Epithelial cell of esophagus (primary cell): ENCODE measurements at places on chromosomes 1 and 21.

GRCh38 chr1:98098473-98098872, 177.6 kb upstream of the DPYD start:
- no peak for DNase-seq

GRCh38 chr1:17865912-17866739, 111.0 kb downstream of the ACTL8 start:
- DNase-seq, result peak; percentile 36

DNA sequence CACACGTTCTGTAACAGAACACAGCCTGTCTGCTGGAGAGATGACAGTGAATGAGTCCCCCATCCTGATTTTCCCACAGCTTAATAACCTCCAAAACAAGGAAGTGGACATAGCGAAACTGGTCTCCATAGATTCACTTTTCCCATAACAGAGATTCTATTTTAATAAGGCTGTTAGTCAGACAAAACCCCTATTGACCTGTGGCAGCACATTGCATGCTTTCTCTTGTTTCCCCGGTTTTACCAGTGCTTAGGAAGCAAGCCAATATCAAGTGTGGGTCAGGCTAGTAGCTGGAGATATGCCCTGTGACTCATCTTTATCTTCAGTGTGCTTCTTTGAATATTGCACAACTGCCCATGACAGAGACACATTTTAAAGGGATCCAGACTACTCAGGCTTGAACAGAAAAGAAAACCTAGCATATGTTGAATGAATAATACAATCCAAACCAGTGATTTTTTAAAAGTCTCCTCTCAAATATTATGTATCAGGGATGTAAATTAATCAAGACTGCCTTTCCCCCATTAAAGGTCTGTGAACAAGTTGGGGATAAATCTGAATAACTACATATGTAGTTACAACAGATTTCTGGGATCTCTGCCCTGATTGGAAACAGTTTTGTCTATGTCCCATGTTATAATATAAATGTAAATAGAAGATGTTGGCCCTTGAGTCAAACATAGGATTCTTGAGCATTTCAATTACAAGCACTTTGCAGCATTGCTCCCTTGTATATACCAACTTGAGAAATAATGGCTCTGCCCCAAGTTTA, 11.9 kb upstream of the CLDN8 start:
- DNase-seq, result peak; percentile 99

GRCh38 chr1:84582802-84583587, 8.8 kb upstream of the CTBS start:
- peak; percentile 39 for DNase-seq

GRCh38 chr1:28302247-28302646, 26.6 kb upstream of the MED18 start:
- no peak for DNase-seq

DNA sequence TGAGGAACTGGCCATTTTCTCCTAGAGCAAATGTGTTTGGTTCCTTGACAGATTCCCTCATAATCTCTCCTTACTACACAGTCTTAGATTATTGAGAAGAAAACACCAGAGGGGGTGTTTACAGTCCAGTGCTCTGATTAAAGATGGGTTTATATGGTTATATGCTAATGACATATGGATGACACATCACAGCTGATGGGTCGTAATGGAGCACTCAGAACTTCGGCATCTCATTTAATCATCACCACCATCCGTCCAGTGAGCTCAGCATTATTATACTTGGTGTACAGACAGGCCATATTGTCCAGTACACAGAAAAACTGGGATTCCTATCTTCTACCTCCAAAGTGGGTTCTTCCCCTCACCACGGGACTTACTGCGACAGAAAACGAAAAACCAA, 22.3 kb upstream of the NR5A2 start:
- DNase-seq, result peak; percentile 6
